ENCODE measurements at places on chromosomes 7 and 10.

- no peak for DNase-seq
These were observed 88.5 kb downstream of the IPMK start for GRCh38 chr10:58179238-58179637.

DNA sequence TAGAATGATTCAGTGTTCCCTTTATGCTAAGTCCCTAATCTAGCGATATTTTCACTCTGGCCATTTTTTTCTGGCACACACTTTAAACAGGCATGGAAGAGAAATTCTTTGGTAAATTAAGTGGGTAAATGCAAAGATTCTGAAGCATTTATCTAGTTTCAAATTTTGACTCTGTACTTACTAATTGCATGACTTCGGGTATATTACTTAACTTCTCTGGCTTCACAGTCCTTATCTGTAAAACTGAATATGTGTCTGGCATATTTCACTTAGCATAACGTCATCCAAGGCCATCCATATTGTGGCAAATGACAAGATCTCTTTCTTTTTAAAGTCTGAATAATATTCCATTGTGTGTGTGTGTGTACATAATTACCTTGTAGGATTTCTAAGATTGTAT is 114.5 kb downstream of the MBL2 start:
- DNase-seq: no peak

DNA sequence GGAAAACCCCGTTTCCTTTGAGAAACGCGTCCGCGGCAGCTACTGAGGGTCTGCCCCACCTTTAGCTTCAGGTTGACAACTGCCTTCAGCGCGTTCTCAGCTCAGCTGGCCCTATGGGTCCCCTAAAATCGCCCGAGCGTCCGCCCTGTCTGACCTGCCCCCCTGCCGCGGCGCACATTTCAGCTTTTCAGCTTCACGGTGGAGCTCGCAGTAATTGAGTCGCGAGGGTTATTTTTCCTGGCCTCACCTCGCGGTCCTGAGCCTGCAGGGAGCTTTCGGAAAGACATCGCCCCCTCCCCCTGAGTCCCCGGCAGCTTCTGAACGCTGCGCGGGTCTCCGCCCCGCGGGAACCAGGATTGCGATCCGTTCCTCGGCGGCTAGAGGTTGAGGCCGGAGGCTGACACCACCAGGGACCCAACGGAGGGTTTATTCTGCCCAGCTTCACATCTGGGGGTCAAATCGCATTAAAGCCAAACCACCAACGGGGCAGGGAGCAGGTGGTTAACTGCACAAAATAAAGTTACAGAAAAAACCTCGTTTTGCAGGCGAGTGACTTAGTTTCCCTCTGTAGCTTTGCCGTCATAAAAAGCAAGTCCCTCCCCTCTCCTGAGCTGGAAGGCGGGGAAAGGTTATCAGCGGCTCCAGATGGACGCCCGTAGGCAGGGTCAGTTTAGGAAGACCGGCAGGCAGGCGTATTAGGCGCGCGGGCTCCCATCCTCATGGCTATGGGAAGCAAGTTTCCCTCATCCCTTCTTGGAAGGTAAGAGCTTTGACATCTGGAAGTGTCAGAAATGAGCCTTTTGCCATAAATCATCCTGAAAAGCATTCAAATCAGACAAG is 11.0 kb downstream of the TWIST1 start:
- DNase-seq: no peak

DNA sequence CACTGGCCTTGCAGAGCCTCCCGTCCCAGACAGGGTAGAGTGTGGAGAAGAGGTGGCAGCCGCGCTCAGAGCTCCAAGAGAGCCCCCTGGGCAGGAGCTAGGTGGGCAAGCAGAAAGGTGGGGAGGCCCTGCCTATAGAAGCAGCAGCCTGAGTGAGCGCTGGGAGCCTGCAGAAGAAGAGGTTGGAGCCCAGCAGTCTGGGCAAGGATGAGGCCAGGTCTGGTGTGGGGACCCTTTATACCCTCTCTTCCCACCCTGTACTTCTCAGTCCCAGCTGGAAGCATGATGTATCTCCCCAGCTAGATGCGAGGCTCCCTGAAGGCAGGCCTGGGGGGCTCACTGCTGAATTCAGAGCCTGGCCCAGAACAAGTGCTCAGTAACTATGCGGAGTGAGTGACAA is 44.5 kb upstream of the ZMIZ1 start:
- DNase-seq: no peak

DNA sequence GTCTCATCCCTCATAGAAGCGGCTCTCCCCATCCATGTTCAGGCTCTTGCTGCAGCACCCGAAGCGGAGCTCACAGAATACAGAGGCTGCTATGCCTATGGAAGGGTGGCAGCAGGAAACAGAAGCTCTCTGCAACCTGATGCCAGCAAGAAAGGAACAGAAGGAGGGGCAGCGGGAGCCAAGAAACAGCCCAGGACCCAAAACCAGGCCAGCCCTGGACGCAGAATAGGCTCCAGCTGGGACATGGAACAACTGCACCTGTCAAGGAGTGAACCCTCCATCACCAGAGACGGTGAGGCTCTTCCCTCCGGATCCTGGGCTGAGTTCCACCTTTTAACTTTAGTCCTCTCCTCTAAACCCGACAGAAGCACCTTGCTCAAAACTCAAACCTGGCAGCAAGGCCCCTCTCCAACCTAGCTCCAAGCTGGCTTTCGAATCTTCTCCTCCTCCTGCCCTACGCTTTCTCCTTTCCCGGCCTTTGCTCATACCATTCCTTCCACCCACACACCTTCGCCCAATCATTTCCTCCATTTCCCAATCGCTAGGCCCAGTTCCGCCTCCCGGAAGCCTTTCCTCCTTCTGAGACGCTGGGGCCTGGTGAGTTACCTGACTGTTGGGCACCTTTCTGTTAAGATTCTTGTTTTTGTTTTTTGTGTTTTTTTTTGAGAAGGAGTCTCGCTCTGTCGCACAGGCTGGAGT is 122.8 kb upstream of the ZNF92 start:
- DNase-seq: no peak

- no peak for DNase-seq
These were observed 262.9 kb downstream of the TCERG1L start for GRCh38 chr10:131048606-131049005.

DNA sequence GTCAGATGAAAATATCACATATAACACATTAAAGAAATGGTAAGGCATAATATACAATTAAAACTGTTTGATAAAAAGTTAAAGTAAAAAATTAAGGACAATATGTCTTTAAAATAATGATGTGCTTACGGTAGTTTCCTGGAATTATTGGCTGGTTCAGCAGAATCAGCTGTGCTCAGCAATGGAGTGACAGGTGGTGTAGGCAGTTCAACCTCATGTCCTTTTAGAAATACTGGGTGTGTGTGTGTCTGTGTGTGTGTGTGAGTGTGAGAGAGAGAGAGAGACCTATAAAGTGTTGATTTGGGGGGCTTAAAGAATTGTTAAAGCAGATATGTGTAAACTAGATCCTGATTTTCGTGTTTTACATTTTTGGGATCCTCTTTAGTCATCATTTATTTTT is 141.2 kb downstream of the ADAM22 start:
- DNase-seq: no peak

DNA sequence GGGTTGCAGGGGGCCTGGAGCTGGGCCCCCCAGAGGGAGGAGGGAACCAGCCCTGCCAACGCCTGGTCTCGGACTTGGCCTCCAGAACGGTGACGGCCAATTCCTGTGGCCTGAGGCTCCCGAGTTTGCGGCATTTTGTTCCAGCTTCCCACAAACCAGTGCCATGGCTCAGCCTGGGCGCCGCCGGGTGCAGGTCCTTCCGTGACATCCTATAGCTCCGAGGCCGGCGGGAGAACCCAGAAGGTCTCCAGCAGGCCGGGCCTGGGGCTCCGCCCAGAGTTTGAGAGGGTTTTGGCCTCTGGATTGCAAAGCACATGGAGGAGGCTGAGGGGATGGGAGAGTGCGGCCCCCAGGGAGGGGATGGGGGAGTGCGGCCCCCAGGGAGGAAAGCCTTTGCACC is 92.6 kb downstream of the UNCX start:
- no peak for DNase-seq

GRCh38 chr10:29096303-29096824 is 192.5 kb upstream of the LYZL1 start:
- no peak for DNase-seq

GRCh38 chr10:48232717-48233447 is 41.6 kb downstream of the FRMPD2 start:
- DNase-seq: no peak

DNA sequence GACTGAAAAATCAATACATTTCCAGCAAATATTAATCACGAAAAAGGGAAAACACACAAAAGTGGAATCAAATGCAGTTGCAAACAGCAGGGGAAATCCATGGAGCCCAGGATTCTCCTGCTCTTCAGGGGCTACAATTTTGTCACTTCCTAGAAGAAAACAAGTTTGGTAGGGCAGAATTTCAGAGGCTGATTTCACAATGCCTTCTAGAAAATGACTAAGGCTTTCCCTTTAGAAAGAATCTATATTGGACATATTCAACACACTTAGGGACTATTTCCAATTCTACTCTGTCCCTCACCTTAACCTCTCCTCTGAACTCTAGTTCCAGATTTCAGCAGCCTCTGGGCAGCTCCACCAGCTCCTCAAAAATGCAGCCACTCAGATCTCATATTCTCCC is 111.3 kb downstream of the HECTD2 start:
- DNase-seq: no peak

GRCh38 chr10:1523221-1523620 is 214.1 kb downstream of the ADARB2 start:
- no peak for DNase-seq

DNA sequence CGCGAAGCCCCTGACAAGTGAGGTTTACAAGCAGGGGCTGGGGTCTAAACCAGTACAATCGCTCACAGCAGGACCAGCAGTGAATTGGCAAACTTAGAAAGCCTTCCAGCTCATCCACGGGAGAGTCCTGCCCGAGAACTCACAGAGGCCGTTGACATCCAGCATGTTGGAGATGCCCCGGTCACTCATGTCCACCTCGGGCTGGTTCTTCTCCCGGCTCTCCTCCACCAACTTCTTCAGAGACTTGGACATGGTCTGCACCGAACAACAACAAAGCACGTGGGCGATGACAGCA is 447 bp downstream of the RSU1 start:
- DNase-seq: no peak

DNA sequence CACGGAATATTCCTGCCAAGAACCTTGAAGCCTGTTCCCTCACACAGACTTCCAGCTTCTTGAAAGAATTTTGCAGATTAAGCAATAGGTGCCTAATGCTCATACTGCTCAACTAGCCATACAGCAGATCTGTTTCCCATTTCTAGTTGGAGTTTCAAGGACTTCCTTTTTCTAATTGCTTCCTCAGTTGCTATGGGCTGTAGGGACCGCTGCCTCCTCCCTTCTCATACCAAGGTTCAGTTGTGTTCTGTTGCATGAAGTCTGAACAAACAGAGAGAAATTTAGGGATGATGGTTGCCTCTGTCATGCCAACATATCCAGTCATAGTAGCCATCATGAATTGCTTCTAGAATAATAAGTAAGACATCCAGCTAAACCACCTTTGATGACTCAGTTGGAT is 6.8 kb downstream of the ITGA8 start:
- no peak for DNase-seq

GRCh38 chr7:15068324-15068723 is 165.8 kb upstream of the DGKB start:
- no peak for DNase-seq

- no peak for DNase-seq
These were observed 48.8 kb upstream of the COL1A2 start for GRCh38 chr7:94345907-94346306.

DNA sequence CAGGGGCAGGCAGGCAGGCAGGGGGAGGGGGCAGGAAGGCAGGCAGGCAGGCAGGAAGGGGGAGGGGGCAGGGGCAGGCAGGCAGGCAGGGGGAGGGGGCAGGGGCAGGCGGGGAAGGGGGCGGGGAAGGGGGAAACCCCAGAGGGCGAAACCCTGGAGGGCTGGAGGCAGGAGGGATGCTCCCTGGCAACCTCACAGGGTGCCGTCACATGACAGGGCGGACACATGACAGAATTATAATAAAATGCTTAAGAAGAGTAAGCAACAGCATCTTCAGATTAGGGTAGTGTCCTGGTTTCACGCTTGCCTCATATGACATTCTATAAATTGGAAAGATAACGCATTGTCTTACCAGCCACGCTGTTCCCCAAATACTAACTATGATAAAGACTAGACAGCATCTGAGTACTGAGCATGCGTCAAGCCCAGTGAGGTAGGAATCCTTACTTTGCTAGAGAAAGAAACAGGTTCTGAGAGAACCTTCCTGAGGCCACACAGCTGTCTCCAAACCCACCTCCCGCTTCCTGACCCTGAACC is 131.6 kb downstream of the DIP2C start:
- peak; percentile 65 for DNase-seq

GRCh38 chr7:42914421-42915045 is 2.7 kb upstream of the C7orf25 start:
- no peak for DNase-seq

- no peak for DNase-seq
These were observed 409.0 kb upstream of the NRP1 start for GRCh38 chr10:33743429-33743857.

DNA sequence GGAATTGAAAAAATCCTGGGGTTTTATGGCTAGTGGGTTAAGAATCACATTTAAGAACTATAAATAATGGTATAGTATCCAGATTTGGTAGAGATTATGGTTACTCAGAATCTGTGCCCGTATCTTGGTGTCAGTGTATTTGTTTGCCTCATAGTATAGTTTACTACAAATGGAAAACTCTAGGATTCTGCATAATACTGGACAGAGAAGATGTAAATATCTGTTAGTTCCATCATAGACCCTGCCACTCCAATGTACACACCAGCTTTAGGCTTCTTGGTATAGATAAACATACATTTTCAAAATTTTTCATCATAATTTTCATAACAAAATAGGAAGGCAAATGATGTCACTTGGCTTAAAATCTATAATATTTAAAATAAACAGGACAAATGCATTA is 108.1 kb downstream of the CFTR start:
- DNase-seq: no peak

GRCh38 chr7:41383596-41383995 is 319.3 kb downstream of the INHBA start:
- DNase-seq: no peak

- DNase-seq: no peak
These were observed 1.4 kb downstream of the SFR1 start for GRCh38 chr10:104123397-104123796.

DNA sequence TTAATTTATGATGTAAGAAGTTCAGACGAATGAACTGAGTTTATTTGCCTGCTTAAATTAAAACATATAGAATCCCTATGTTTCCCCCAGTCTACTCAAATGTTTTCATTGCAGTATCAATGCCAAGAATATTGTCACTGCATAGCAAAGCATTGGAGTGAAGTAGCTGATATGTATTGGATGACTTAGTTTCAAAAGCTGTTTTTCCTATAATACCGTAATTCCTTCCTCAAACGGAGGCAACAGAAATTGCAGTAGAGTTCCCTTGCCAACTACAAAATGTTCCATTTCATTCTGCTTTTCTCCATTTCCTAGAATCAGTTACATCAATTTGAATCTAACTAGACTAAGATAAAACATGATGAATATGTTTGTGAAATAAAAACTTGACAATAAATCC is 174.1 kb downstream of the CNTNAP2 start:
- no peak for DNase-seq

- DNase-seq: no peak
These were observed 470.0 kb downstream of the SUGCT start for GRCh38 chr7:40604601-40605438.
